Chondrocyte (in vitro differentiated cells): ENCODE measurements at places on chromosomes 12 and 14. TPM values are rescaled to one million over a fixed set of nuclear protein-coding genes. Genes with fewer than 3 reads are reported as not detected.

The CDK17 gene
- total RNA-seq, result 26.8 to 28.5 TPM (median 26.9 TPM) in 3 replicates

The GCH1 gene
- total RNA-seq, result 0.56 to 1.4 TPM (median 0.95 TPM) in 3 replicates

The PPFIA2 gene
- 0.46 to 0.68 TPM in 2 of 3 replicates, not detected in the other for total RNA-seq

The GALNT4 gene
- total RNA-seq, result 3.6 to 4.9 TPM (median 3.9 TPM) in 3 replicates

DNA sequence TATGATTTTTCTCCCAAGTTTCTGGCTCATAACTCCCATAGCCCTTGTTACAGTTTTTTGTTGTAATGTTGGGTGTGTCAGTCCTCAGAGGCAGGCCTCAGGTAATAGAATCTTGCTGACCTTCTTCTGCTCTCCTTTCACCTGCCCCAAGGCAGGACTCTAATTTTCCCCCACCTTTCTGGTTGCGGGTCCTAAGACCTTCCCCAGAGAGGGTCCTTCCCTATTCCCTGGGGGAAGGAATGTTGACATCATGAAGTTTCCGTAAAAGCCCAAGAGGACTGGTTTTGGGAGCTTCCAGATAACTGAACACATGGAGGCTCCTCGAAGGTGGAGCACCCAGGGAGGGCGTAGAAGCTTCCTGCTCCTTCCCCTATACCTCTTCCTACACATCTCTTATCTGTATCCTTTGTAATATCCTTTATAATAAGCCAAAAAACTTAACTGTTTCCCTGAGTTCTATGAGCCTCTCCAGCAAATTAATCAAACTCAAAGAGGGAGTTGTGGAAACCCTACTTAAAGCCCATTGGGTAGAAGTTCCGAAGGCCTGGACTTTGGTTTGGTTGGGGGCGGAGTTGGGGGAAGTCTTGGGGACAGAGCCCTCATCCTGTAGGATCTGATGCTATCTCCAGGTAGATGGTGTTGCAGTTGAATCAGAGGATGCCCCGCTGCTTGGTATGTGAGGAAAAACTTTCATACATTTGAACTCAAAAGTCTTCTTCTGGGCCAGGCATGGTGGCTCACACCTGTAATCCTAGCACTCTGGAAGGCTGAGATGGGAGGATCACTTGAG is 9.0 kb upstream of the TMED10 start:
- peak; percentile 6 for DNase-seq

DNA sequence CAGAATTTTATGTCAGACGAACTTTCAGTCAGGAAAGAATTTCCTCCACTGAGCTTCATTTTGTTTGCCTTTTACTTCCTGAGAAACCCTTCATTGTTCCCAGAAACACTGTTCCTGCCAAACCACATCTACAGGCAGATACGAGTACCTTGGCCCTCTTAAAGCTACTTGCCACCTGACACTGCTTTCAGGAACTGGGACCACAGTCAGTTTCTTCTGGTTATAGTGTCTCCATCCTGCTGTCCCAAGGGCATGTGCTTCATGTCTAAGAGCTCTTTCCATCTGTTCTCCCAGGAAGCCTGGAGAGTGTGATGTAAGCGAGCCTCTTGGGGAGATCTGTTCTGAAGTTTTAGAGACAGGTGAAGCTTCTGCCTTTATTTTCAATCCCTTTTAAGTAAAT is 161.7 kb upstream of the PLEKHA5 start:
- no peak for DNase-seq

DNA sequence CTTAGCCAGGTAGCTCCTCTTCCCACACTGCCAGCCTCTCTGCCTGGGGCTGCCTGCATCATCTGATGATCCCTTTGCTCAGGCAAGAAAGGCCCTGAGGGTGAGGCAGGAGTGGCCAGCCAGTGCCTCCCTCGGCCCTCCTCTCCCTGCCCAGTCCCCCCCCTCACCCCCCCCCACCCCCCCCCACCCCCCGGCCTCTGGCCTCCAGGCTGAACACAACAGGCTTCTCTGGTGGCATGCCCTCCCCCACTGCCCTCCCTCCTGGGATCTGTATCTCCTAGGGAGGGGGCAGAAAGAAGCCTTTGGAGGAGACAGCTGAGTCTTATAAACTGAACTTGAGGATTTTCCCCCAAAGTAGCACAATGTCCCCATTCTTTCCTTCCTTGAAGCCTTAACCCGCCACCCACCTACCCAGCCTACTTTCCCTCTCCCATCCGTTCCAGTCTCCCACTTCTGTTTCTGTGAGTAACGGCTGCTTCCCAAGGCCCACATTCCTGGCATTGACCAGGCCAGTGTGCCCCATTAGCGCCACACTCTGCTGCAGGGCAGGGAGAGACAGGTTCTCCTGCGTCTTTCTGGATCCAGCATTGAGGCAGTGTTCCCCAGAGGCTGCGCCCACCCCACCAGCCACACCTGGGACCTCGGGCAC is 82.1 kb downstream of the B4GALNT3 start:
- DNase-seq, result no peak

- DNase-seq, result no peak
Observed at GRCh38 chr14:91980157-91980556, 32.7 kb upstream of the FBLN5 start.
